ENCODE measurements at places on chromosomes 6 and 20.

- DNase-seq, result peak; percentile 33
Observed at GRCh38 chr20:5222919-5223634, 93.7 kb downstream of the PROKR2 start.

- DNase-seq, result no peak
Observed at GRCh38 chr6:158909938-158910337, 90.1 kb downstream of the RSPH3 start.

DNA sequence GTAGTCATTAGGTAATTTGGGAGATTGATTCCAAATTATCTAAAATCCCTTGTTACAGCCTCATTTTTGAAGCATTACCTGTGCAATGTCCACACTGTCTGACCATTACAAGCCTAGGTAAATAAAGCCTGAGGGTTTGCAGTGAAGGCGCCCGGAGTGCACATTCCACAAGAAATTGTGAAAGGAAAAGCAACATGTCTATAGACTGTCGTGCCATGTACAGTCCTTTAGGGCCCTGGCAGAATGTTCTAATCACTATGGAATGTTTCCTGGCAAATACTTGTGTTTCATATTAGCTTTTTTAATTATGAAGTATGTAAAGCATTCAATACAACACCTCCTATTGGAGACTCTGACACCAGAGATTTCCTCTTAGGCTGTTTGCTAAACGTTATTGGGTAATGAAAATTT, 28.9 kb downstream of the PREP start:
- no peak for DNase-seq

DNA sequence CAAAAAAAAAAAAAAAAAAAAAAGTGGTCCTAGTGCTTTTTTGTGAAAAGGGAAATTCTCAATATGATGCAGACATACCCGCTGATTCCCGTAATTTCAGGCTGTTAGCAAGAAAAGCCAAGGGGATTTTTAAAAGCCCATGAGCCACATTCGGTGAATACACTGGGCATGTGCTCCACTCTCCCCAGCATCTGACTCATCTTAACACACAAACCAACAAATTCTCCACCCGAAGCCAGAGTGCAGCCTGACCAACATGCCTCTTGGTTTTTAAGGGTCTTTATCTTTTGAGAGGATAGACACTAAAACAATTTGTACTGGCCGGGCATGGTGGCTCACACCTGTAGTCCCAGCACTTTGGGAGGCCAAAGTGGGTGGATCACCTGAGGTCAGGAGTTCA, 45.5 kb upstream of the CD83 start:
- no peak for DNase-seq

- DNase-seq, result no peak
Observed at GRCh38 chr6:169640351-169640852, 61.4 kb downstream of the WDR27 start.

- DNase-seq, result no peak
Observed at GRCh38 chr6:53793318-53794136, 1.3 kb upstream of the LRRC1 start.

GRCh38 chr6:163414117-163414945, at the start of gene QKI:
QKI (plus strand) TSS chr6:163414718; CDS start chr6:163415194, 476 bp downstream.
- peak; percentile 48 for DNase-seq

- no peak for DNase-seq
Observed at GRCh38 chr6:46437671-46438221, 53.5 kb downstream of the RCAN2 start.

- no peak for DNase-seq
Observed at GRCh38 chr6:133265066-133265465, 23.9 kb downstream of the EYA4 start.

- DNase-seq, result no peak
Observed at GRCh38 chr6:35358086-35358485, 15.7 kb downstream of the PPARD start.

DNA sequence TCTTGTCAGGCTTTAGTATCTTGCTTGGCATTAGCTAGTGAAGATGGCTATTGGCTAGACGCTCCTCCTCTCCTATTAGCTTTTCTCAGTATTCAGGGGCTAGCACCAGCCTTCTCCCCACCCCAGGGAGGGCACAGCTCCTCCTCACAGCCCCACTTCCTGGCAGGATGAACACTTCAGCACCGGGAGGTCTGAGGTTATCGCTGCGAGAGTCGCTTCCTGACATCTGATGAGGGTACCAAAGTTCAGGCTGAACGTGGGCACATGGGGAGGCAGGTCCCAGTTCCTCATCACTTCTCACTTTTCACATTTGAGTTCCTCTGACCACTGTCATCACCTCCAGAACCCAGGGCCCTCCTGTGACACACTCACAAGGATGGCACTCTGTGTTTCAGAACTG, 66.6 kb downstream of the LAMA4 start:
- no peak for DNase-seq

GRCh38 chr6:40295251-40295950, 291.8 kb downstream of the LRFN2 start:
- no peak for DNase-seq

GRCh38 chr6:16723826-16724225, 37.4 kb downstream of the ATXN1 start:
- no peak for DNase-seq
